ENCODE measurements at places on chromosomes 4 and X.

GRCh38 chrX:15349046-15349445 is 13.7 kb upstream of the PIGA start:
- DNase-seq: peak; percentile 6

DNA sequence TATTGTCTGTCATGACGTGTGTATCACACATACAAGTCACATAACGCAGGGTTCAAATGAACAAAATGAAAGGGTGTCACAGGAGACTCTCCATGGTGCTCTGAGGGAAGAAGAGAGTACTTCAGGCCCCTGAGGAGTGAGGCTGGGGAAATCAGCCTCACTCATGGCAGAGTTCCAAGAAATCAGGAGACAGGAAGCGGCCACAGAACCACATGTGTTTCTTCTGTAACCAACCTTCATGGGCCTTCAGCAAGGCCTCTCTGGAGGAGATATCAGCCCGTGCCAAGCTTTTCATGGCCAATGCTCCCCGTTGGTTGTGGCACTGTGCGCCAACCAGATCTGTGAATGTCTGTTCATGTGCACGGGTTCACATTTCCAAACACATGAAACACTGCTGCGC is 76.0 kb downstream of the NAT8L start:
- DNase-seq: peak; percentile 77

GRCh38 chrX:40632199-40632598 is 9.0 kb downstream of the MPC1L start:
- DNase-seq: no peak

DNA sequence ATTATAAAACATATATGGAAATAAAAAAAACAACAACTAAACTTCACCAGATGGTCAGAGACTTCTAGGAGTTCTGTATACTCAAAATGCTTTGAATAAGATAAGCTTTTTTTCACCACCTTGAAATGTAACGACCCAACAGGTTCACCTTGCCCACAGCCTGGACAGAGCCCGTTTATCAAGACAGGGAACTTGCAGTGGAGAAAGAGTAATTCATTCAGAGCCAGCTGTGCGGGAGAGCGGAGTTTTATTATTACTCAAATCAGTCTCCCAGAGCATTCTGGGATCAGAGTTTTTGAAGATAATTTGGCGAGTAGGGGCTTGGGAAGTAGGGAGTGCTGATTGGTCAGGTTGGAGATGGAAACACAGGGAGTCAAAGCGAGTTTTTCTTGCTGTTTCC is 38.5 kb downstream of the AGA start:
- DNase-seq: no peak
